ENCODE measurements at places on chromosomes 12 and 14. TPM values are rescaled to one million over a fixed set of nuclear protein-coding genes. Genes with fewer than 3 reads are reported as not detected.

The KRT83 gene
- not detected for total RNA-seq

The EFS gene
- not detected for total RNA-seq

The P2RX7 gene
- 6.3 TPM for total RNA-seq

The FOXG1 gene
- total RNA-seq = not detected

The SIX1 gene
- total RNA-seq = not detected

The MYF5 gene
- not detected for total RNA-seq

The PIGH gene
- total RNA-seq = 12.4 TPM

- no peak overlapping the region for H3K27ac ChIP-seq
- H3K36me3 ChIP-seq = no peaks in the 10 kb centered on the region
- H3K27me3 ChIP-seq = no peaks in the 10 kb centered on the region
- DNase-seq = no peak
- peaks cover 31% of the 10 kb centered on the region for H3K4me1 ChIP-seq
- no peak overlapping the region for H3K4me3 ChIP-seq
These were observed 4.2 kb downstream of the TGFB3 start for GRCh38 chr14:75977582-75977943.

DNA sequence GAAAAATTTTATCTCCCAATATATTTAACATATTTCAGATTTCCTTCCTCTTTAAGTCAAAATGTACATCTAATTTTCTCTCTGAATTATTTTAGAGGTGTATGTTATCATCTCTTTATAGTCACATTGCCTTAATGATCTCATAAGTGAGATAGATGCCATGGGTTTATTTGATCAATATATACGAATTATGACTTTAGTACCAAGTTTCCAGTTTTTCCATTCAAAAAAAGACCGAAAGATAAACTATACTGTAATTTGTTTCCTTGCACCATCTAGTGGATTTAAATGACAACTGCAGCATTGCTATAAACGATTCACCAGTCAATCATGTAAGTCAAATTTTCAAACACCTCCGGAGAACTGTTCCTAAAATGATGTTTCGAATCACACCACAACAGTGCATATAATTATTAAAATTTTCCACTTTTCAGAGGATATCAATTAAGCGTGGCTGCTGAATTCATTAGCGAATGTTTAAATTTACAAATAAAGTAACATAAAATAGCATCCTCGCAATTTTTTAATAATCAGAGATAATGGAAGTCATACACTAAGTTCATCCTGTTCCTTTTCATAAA, 419 bp upstream of the ATXN7L3B start:
- peaks cover 42% of the 10 kb centered on the region for H3K4me1 ChIP-seq
- peak overlapping the region; percentile 91 for H3K4me3 ChIP-seq

DNA sequence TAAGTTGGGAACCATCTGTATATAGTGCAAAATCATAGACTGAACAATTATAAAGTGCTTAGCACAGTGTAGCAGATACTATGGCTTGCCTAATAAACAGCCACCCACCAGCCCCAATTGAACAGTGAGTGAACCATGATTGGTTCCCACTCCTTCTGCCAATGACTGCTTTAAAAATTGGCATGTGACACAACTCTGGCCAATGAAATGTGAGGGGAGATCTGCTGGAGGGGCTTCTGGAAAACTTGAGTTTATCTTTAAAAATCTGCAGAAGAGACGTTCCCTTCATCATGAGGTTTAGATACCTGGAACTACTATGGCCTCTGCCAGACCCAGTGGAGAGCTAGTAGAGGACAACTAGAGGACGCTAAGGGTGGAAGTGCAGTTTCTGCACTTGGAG, 4.7 kb downstream of the PIGH start:
- H3K36me3 ChIP-seq = peaks cover 8% of the 10 kb centered on the region
- no peak overlapping the region for H3K4me3 ChIP-seq
- H3K27ac ChIP-seq = no peak overlapping the region
- H3K4me1 ChIP-seq = peaks cover 33% of the 10 kb centered on the region
- no peaks in the 10 kb centered on the region for H3K27me3 ChIP-seq
- DNase-seq = no peak

- no peak for DNase-seq
- no peak overlapping the region for H3K4me3 ChIP-seq
- H3K4me1 ChIP-seq = no peaks in the 10 kb centered on the region
- H3K27me3 ChIP-seq = no peaks in the 10 kb centered on the region
- H3K36me3 ChIP-seq = no peaks in the 10 kb centered on the region
These were observed 17.4 kb downstream of the GPRC5D start for GRCh38 chr12:12934556-12934955.

DNA sequence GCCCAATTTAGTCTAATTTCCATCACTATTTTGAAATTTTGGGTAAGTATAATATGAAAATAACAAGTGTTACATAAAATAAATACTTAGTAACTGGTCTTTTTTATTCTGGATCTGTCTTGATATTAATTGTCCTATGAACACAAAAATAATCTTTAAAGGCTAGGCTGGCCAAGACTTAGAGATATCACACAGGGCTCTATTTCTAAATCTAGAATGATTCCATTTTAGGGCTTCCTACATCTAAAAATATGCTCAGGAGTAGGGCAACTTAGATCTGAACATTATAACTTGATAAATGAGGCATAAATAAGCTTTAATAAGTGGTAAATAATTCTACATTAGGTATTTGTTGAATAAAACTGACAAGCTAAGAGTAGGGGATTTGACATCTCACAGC, 23.1 kb upstream of the SNAPC1 start:
- H3K4me1 ChIP-seq = peaks cover 23% of the 10 kb centered on the region
- no peak for DNase-seq
- H3K36me3 ChIP-seq = peaks cover 71% of the 10 kb centered on the region
- H3K27ac ChIP-seq = peak overlapping the region; percentile 66
- no peak overlapping the region for H3K4me3 ChIP-seq

GRCh38 chr14:80959496-80959895, 4.1 kb downstream of the TSHR start:
- H3K27ac ChIP-seq = peak overlapping the region; percentile 3
- H3K36me3 ChIP-seq = no peaks in the 10 kb centered on the region
- H3K4me1 ChIP-seq = peaks cover 36% of the 10 kb centered on the region

GRCh38 chr12:6053541-6053940, 70.9 kb downstream of the VWF start:
- no peak for DNase-seq
- H3K36me3 ChIP-seq = no peaks in the 10 kb centered on the region
- H3K27me3 ChIP-seq = peaks cover 7% of the 10 kb centered on the region
- no peaks in the 10 kb centered on the region for H3K4me1 ChIP-seq
- H3K27ac ChIP-seq = no peak overlapping the region

DNA sequence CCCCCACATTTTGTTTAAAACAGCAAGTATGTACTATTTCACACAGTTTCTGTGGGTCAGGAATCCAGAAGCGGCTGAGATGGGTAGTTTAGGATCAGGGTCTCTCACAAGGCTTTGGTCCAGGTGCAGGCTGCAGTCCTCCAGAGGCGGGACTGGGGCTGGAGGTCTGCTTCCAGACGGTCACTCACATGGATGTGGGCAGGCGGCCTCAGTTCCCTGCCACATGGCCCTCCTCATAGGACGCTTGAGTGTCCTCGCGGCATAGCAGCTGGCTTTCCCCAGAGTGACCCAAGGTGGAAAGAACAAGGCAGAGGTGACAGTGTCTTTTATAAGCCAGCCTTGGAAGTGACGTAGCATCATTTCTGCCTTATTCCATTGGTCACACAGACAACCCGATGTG, 7.9 kb upstream of the C1RL start:
- H3K27ac ChIP-seq = no peak overlapping the region
- no peak overlapping the region for H3K4me3 ChIP-seq
- peaks cover 5% of the 10 kb centered on the region for H3K36me3 ChIP-seq
- H3K4me1 ChIP-seq = peaks cover 4% of the 10 kb centered on the region
- DNase-seq = no peak

GRCh38 chr12:88339254-88339949, 197.3 kb downstream of the TMTC3 start:
- H3K4me1 ChIP-seq = no peaks in the 10 kb centered on the region
- no peak overlapping the region for H3K4me3 ChIP-seq
- H3K36me3 ChIP-seq = no peaks in the 10 kb centered on the region
- H3K27ac ChIP-seq = no peak overlapping the region

GRCh38 chr12:53239643-53240258, 7.7 kb upstream of the RARG start:
- no peak overlapping the region for H3K27ac ChIP-seq
- H3K27me3 ChIP-seq = no peaks in the 10 kb centered on the region
- H3K36me3 ChIP-seq = no peaks in the 10 kb centered on the region
- no peak overlapping the region for H3K4me3 ChIP-seq

DNA sequence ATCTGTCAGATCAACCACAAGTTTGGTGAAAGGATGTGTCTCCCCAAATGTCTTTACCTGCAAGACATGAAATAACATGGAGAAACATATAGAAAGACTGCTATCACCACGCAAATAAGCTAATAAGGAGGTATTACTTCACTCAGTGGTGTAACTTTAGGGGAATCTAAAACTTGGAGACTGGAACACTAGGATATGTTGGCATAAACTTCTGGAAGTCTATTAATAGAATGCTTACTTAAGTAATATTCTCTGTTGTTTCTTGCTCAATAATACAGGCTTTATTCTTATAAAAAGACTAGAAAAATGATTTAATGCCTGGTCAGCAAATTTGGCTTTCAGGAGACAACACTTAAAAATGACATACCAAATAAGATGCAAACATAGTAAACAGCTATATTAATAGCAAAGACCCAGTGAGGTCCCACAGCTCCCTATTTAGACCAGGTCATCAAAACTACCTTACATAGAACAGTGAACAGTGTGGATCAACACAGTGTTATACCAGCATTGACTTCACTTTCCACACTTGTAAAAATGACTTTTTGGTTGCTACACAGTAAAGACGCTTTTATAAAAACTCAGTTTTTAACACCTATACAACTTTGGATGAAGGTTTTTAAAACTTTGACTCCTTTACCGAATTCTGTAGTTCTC, 18.9 kb upstream of the HAL start:
- no peak overlapping the region for H3K27ac ChIP-seq
- no peak overlapping the region for H3K4me3 ChIP-seq
- H3K36me3 ChIP-seq = peaks cover 31% of the 10 kb centered on the region
- H3K4me1 ChIP-seq = no peaks in the 10 kb centered on the region
- no peaks in the 10 kb centered on the region for H3K27me3 ChIP-seq

GRCh38 chr14:61894452-61895077, 132.3 kb downstream of the SNAPC1 start:
- no peak overlapping the region for H3K27ac ChIP-seq
- H3K36me3 ChIP-seq = no peaks in the 10 kb centered on the region
- H3K4me1 ChIP-seq = peaks cover 14% of the 10 kb centered on the region
- DNase-seq = peak; percentile 82
- H3K27me3 ChIP-seq = no peaks in the 10 kb centered on the region

All from activated naive CD4-positive, alpha-beta T cell treated with anti-CD3 and anti-CD28 coated beads for 36 hours (primary cell).